ENCODE measurements at places on chromosomes 4 and X.
A peak's percentile ranks its signal among the peaks of the same experiment; 100 is the strongest.

DNA sequence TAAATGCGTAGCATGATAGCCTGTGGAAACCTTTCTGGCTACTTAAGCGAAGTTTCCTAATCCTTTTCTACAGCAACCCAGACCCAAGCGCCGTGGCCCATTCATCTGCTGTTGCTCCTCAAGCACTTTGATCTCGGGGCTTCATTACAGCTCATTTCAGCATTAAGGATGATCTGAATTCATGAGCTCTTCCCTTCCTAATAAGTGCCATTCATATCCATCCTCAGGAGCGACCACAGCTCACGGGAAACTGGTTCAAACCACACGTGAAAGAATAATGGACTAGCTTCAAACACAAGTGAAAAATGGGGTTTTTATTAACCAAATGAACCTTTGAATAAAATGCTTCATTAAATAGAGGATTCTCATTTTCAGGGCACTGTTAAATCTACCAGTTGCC is 202.6 kb upstream of the LEF1 start:
- no peaks in the 10 kb centered on the region for H3K36me3 ChIP-seq
- H3K4me1 ChIP-seq: no peaks in the 10 kb centered on the region
- peaks cover 21% of the 10 kb centered on the region for H3K27me3 ChIP-seq
- H3K4me3 ChIP-seq: no peak overlapping the region

- H3K4me3 ChIP-seq: no peak overlapping the region
- H3K36me3 ChIP-seq: no peaks in the 10 kb centered on the region
- no peaks in the 10 kb centered on the region for H3K4me1 ChIP-seq
- no peak for DNase-seq
- H3K27me3 ChIP-seq: no peaks in the 10 kb centered on the region
These were observed 266.1 kb downstream of the GRIA3 start for GRCh38 chrX:123450222-123450621.

- H3K36me3 ChIP-seq: no peaks in the 10 kb centered on the region
- no peaks in the 10 kb centered on the region for H3K27me3 ChIP-seq
- H3K4me3 ChIP-seq: no peak overlapping the region
- no peak overlapping the region for H3K27ac ChIP-seq
- DNase-seq: no peak
These were observed 81.8 kb upstream of the TEX13A start for GRCh38 chrX:105302246-105302645.

GRCh38 chr4:151418385-151418784 is 9.4 kb downstream of the FHIP1A start:
- H3K27ac ChIP-seq: no peak overlapping the region
- H3K4me1 ChIP-seq: peaks cover 15% of the 10 kb centered on the region
- H3K27me3 ChIP-seq: no peaks in the 10 kb centered on the region
- DNase-seq: no peak
- no peaks in the 10 kb centered on the region for H3K36me3 ChIP-seq

- H3K27me3 ChIP-seq: no peaks in the 10 kb centered on the region
- peaks cover 15% of the 10 kb centered on the region for H3K4me1 ChIP-seq
- no peaks in the 10 kb centered on the region for H3K36me3 ChIP-seq
These were observed 14.8 kb downstream of the ADGRA3 start for GRCh38 chr4:22500831-22501714.

DNA sequence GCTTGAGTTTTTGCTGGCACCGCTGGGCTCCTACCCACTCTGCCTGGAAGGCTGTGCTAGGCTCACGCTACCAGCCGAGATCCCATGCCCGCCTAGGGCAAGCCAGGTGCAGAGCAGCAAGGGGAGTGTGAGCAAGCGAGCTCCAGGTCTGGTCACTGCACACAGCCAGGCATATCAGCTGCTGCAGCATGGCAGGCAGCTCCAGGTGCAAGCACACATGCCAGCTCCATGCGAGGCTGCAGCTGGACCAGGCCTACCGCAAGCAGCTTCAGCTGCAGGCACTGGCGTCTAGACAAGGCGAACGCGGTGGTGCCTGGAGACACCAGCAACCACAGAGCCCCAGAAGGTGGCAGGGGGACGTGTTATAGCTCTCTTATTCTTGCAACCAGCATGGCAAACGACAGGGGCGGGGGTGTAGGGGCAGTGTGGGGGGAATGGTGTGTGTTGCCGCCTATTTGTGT is 614.7 kb upstream of the EPHA5 start:
- DNase-seq: no peak
- H3K27ac ChIP-seq: no peak overlapping the region
- no peaks in the 10 kb centered on the region for H3K27me3 ChIP-seq
- no peaks in the 10 kb centered on the region for H3K4me1 ChIP-seq
- H3K4me3 ChIP-seq: no peak overlapping the region
- H3K36me3 ChIP-seq: no peaks in the 10 kb centered on the region

DNA sequence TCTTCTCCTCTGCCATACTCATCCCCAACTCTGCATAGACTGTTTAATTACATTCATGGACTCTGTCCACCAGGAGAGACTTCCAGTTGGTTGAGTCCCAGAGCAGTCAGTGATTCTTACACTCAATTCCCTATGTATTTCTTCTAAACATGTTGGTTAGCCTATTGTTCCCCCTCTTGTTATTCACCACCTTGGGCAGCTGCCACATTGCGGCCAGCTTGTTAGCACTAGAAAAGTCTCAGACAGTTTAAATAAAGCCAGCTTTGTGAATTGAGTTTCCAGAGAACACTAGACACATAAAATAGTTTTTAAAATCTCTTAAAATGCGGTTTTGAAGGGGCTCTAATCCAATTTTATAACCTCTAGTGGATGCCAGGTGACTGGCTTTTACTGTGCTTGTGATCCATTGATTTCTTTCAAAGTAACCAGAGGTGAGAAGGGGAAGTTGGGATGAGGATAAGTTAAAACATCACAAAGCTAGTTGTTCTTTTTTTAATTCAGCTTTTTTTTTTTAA is 827.7 kb downstream of the FSTL5 start:
- H3K27ac ChIP-seq: peak overlapping the region; percentile 11
- no peaks in the 10 kb centered on the region for H3K4me1 ChIP-seq
- no peak for DNase-seq
- H3K36me3 ChIP-seq: no peaks in the 10 kb centered on the region

GRCh38 chr4:168151327-168151726 is 59.0 kb downstream of the ANXA10 start:
- no peaks in the 10 kb centered on the region for H3K36me3 ChIP-seq
- H3K27ac ChIP-seq: no peak overlapping the region
- no peak overlapping the region for H3K4me3 ChIP-seq
- peaks cover 2% of the 10 kb centered on the region for H3K4me1 ChIP-seq

DNA sequence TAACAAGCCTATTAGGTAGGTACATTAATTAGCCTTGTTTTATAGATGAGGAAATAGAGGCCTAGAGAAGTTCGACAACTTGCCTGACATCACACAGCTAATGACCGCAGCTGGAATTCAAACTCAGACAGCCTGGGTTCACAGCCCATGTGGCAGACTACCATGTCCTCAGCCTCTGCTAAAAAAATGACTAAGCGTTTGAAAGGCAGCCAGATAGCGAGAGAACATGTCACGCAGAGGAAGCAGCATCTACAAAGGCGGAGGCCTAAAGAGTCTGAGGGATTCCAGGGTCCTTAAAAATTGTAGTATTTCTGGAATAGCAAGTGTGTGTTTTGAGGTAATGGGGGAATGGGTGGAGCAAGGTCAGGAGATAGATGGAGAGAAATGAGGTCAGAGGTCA is 33.2 kb upstream of the BMP15 start:
- no peaks in the 10 kb centered on the region for H3K4me1 ChIP-seq
- no peaks in the 10 kb centered on the region for H3K27me3 ChIP-seq
- DNase-seq: no peak
- H3K36me3 ChIP-seq: no peaks in the 10 kb centered on the region
- no peak overlapping the region for H3K4me3 ChIP-seq

- no peak overlapping the region for H3K4me3 ChIP-seq
- H3K4me1 ChIP-seq: peaks cover 9% of the 10 kb centered on the region
- no peaks in the 10 kb centered on the region for H3K36me3 ChIP-seq
These were observed 103.0 kb downstream of the ADRA2C start for GRCh38 chr4:3869174-3869572.

DNA sequence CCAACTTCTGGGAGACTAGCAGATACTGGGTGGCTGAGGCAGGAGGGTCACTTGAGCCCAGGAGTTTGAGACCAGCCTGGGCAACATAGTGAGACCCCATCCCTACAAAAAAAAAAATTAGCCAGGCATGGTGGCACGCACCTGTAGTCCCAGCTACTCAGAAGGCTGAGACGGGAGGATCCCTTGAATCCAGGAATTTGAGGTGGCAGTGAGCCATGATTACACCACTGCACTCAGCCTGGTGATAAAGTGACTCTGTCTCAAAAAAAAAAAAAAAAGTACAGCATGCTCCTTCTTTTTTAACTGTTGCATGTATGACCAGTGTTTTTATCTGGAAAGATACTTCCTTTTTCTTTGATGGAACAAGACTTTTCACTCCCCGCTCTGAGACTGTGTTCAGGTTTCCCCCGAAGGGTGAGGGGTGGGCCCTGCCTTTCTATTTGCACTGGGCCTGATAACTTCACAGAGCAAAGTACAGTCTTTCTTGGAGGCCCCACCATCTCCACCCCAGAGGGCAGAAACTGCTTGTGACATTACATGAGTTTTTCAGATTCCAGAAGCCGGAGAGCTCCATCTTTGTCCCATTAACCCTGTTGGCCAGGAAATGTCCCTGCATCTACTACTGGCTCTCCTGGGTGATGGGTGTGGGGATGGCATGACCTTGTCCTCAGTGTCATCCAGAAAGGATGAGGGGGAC is 35.2 kb downstream of the NYX start:
- H3K27me3 ChIP-seq: no peaks in the 10 kb centered on the region
- no peak overlapping the region for H3K27ac ChIP-seq
- no peak overlapping the region for H3K4me3 ChIP-seq
- H3K4me1 ChIP-seq: no peaks in the 10 kb centered on the region
- no peaks in the 10 kb centered on the region for H3K36me3 ChIP-seq
- no peak for DNase-seq

GRCh38 chr4:120829113-120829831 is 93.3 kb downstream of the PRDM5 start:
- no peak overlapping the region for H3K27ac ChIP-seq
- no peaks in the 10 kb centered on the region for H3K36me3 ChIP-seq
- no peaks in the 10 kb centered on the region for H3K27me3 ChIP-seq
- no peak for DNase-seq
- no peaks in the 10 kb centered on the region for H3K4me1 ChIP-seq
- H3K4me3 ChIP-seq: no peak overlapping the region

DNA sequence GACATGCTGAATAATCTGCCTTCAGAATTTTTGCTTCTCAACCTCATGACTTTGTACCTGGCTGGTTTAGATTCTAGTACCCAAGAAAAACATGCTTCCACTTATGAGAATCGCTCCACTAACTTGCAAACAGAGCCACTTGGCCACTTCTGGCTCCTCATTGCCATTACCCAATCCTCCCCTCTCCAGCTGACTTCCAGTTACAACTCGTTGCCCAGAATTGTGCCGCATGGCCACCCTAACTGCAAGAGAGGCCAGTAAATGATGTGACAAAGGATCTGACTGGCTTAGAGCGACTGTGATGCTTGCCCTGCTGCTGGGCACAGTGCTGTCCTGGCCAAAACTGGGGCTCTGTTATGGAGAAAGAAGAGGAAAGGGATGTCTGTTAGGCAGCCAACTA is 4.0 kb upstream of the DKC1 start:
- peaks cover 6% of the 10 kb centered on the region for H3K4me1 ChIP-seq
- DNase-seq: no peak
- H3K4me3 ChIP-seq: no peak overlapping the region
- H3K27me3 ChIP-seq: no peaks in the 10 kb centered on the region
- no peaks in the 10 kb centered on the region for H3K36me3 ChIP-seq

DNA sequence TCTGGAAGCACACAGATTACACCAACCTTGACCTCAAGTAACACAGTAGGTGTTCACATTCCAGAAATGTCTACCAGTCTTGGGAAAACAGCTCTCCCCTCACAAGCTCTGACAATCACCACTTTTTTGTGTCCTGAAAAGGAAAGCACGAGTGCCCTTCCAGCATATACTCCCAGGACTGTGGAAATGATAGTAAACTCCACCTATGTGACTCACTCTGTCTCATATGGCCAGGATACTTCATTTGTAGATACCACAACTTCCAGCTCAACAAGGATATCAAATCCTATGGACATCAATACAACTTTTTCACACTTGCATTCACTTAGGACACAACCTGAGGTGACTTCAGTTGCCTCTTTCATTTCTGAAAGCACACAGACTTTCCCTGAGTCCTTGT is 46.9 kb downstream of the ADGRG4 start:
- H3K27ac ChIP-seq: no peak overlapping the region
- no peaks in the 10 kb centered on the region for H3K27me3 ChIP-seq
- DNase-seq: no peak
- no peaks in the 10 kb centered on the region for H3K4me1 ChIP-seq
- no peaks in the 10 kb centered on the region for H3K36me3 ChIP-seq

GRCh38 chrX:56600141-56600540 is 36.7 kb downstream of the UBQLN2 start:
- DNase-seq: no peak
- no peaks in the 10 kb centered on the region for H3K27me3 ChIP-seq
- no peak overlapping the region for H3K27ac ChIP-seq
- no peak overlapping the region for H3K4me3 ChIP-seq

DNA sequence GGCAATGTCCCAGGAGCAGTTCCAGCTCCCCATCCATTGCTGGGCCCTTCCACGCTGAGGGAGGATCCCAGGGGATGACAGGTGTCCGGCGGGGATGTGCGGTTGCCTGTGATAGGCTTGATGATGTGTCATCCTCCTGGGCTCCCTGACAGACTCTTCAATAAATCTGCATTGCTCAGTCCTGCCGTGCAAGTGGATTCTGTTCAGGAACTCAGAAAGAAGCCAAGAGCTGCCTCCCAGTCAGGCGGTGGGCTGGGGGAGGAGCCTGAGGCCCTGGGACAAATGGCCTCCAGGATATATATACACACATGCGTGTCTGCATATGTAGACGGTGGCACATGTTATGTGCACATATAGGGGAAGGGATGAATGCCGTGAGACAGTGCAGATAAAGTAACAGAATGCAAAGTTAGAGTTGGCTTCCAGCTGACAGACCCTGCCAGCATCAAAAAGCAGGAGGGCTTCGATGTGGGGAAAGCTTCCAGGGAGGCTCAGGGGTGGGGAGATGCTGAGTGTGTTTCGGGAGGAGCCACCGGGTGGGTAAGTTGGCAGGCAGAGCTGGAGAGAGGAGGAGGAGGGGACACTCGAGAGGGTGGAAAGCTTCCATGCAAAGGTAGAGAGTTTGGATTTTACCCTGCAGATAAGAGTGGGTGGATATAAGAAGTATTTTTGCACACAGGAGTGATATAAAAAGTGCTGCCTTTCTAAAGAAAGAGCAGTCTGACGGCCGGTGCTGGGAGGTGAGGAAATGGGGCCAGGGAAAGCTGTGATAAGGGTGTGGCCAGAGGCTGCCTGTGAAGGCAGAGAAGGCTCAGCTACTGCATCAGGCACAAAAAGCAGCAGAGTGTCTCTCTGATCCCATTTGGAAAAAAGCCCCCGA is 28.5 kb upstream of the CRMP1 start:
- no peak overlapping the region for H3K27ac ChIP-seq
- no peak overlapping the region for H3K4me3 ChIP-seq
- no peaks in the 10 kb centered on the region for H3K4me1 ChIP-seq
- H3K27me3 ChIP-seq: peaks cover 72% of the 10 kb centered on the region

- DNase-seq: no peak
- H3K4me1 ChIP-seq: no peaks in the 10 kb centered on the region
- no peak overlapping the region for H3K4me3 ChIP-seq
- no peak overlapping the region for H3K27ac ChIP-seq
These were observed 184.7 kb upstream of the S100G start for GRCh38 chrX:16465081-16465876.

Data from suprapubic skin (tissue), 4 donors.